ENCODE measurements at places on chromosomes 3 and 15.
A peak's percentile ranks its signal among the peaks of the same experiment; 100 is the strongest.

DNA sequence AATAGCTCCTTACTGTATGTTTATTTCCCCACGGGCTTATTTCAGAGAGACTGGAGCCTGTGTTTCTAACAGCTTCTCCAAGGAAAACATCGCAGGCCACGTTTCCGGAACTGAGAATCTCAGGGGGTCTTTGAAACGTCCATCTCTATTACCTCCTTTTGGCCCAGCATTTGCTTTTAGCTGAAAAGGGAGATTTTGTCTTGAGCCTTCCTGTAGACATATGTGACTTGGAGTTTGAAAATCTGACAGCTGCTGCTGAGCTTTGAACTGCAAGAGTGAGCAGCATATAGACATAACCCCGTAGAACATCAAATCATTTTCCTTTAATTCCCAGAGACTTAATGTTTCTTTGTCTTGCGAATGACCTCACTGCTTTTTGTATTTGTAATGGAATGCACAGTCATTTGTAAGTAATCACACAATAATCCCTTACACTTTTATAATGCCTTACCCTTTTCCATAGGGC is 54.6 kb downstream of the LPP start:
- DNase-seq = no peak

- no peak for DNase-seq
These were observed 339.2 kb downstream of the SOX2 start for GRCh38 chr3:182050932-182051331.

DNA sequence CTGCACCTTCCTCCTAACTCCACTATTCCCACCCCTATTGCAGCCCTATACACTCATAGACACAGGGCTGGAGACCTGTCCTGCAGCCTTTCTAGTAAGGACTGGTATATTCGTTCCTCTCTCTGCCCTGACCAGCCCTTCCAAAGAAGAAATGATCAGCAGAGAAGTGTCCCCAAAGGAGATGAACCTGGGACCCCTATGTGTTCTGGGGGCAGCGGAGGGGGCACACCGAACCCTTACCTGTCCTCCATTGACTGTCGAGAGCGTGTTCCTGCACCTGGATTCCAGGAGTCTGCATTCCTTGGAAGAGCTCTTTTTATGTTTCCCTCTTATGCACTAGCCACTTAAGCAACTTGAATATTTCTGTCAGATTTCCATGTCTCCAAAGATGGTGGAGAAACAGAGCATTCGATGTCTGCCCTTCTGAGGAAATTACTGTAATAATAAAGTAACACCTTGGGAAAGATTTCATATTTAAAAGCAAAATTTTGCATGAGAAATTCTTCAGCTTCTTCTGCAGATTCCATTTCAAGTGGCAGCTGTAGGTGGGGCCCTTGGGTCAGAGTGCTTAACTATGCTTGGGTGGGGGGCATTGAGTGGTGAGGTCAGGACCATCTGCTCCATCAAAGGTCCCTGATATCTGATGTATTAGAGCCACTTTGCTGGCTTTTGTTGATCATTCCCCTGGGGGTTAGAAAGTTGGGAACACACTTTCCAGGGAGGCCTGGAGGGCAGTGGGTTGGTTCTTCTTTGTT is 6.3 kb downstream of the EPHB1 start:
- no peak for DNase-seq

- DNase-seq = no peak
These were observed 13.2 kb downstream of the NSUN3 start for GRCh38 chr3:94076055-94076454.

DNA sequence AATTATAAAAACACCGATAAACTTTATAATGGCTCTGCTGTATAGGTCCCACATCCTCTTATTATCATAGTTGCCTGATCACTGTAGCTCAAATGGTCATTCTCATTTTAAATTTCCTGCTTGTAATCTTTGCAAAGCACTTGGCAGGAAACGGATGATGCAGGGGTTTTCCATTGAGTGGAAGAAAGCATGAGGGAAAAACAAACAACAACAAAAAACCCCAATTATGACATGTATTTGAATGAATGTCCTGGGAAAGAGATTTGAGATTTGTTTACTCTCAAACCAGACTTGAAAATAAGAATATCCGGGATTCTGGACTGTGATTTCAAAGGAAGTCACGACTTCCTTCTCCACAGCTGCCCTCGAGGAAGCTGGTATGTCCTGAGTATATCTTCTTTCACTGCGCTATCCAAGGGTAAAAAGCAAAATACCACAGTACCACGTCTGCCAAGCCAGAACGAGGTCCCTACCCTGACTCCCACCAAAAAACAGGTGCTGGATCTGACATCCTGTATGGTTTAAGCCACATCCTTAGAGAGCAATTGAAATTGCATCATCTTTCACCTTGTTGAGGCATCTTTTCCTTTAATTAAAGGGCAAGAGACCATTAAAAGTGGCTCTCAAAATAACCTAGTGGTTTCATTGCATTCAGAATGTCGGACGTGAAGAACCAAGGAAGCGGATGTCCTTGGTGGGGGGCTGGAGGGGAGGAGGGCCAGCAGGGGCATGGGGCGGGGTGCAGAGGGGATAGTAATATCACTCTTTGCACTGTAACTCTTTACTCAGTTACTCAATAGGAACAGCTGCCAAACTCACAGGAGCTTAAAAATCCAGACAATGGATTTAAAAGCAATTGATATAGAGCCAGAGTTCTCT is 13.5 kb upstream of the TIPIN start:
- no peak for DNase-seq

GRCh38 chr3:160400702-160401150 is 1.3 kb downstream of the SMC4 start:
- peak; percentile 29 for DNase-seq

DNA sequence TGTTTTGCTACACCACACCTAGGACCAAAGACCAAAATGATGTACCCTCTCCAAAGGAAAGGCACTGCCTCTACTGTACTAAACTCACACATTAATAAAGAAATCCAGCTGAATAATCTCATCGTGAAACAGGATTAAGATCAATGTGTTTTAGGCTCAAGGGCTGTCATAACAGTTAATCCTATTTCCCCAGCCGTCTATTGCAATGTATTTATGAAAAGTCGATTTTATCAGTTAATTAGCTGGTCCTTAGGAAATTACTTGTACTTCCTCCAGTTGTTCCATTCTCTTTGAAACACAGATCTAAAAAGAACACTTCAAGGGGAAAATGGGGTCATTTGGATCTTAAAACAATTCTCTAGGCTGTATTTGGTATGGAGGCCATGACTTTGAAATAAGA is 8.5 kb downstream of the ETV5 start:
- no peak for DNase-seq

GRCh38 chr3:64220161-64220914 is 4.9 kb downstream of the PRICKLE2 start:
- no peak for DNase-seq
